Pancreas (tissue), 10 donors: ENCODE measurements at places on chromosomes 5 and 9.

GRCh38 chr9:134575103-134575900 is 66.3 kb upstream of the COL5A1 start:
- H3K27ac ChIP-seq = no peak overlapping the region
- H3K4me3 ChIP-seq = no peak overlapping the region
- H3K4me1 ChIP-seq = no peaks in the 10 kb centered on the region
- H3K27me3 ChIP-seq = no peaks in the 10 kb centered on the region

GRCh38 chr5:143054480-143054941 is 284.3 kb downstream of the ARHGAP26 start:
- peaks cover 7% of the 10 kb centered on the region for H3K4me1 ChIP-seq
- H3K27ac ChIP-seq = no peak overlapping the region
- no peaks in the 10 kb centered on the region for H3K27me3 ChIP-seq
- no peak overlapping the region for H3K4me3 ChIP-seq

GRCh38 chr5:167233507-167234220 is 1057.8 kb upstream of the WWC1 start:
- no peak for DNase-seq
- H3K27ac ChIP-seq = no peak overlapping the region
- no peaks in the 10 kb centered on the region for H3K27me3 ChIP-seq
- H3K4me3 ChIP-seq = no peak overlapping the region

GRCh38 chr5:168772316-168772961 is 193.3 kb upstream of the PANK3 start:
- no peak for DNase-seq
- no peaks in the 10 kb centered on the region for H3K27me3 ChIP-seq
- H3K4me3 ChIP-seq = no peak overlapping the region
- no peak overlapping the region for H3K27ac ChIP-seq
- H3K36me3 ChIP-seq = no peaks in the 10 kb centered on the region

- no peak overlapping the region for H3K4me3 ChIP-seq
- DNase-seq = no peak
- H3K27me3 ChIP-seq = no peaks in the 10 kb centered on the region
- H3K36me3 ChIP-seq = no peaks in the 10 kb centered on the region
- H3K27ac ChIP-seq = no peak overlapping the region
Observed at GRCh38 chr5:143026380-143026779, 256.2 kb downstream of the ARHGAP26 start.

DNA sequence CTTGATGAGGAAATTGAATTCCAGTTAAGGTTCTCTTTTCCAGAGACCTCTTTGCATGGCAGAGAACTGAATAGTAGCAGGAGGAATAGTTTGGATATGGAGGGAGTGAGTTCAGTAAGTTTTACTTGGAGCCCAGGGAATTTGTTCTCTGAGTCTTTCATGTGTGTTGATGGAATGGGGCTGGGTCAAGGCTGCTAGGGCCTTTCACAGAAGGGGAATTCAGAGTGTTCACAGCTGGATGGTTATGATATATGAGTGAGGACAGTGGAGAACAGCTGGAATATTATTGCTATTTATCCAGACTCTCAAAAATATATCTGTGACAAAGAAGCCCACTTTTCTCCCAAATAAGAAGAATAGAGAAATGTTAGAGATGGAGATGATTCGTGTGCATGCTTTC is 372.8 kb downstream of the PLK2 start:
- no peak overlapping the region for H3K27ac ChIP-seq
- no peaks in the 10 kb centered on the region for H3K27me3 ChIP-seq
- DNase-seq = no peak
- no peak overlapping the region for H3K4me3 ChIP-seq

DNA sequence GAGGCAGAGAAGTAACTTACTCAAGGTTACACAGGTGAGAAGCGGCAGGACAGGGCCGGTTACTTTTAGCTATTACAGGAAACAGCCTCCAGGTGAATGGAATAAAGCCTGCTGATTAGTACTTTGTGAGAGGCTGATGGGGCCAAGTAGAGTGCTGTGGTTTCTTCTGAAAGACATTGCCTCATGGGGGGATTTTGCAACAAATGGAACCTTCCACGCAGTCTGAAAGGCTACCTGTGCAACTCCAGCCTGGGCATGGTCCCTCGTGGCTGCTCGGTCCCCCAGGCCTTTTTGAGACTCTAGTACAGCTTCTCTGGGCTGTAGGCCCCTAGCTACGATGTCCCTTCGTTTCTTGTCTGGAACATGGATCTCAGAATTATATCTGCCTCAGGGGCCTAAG is 2.0 kb downstream of the TMEM268 start:
- no peak overlapping the region for H3K27ac ChIP-seq
- no peaks in the 10 kb centered on the region for H3K27me3 ChIP-seq
- H3K36me3 ChIP-seq = no peaks in the 10 kb centered on the region
- no peak overlapping the region for H3K4me3 ChIP-seq

DNA sequence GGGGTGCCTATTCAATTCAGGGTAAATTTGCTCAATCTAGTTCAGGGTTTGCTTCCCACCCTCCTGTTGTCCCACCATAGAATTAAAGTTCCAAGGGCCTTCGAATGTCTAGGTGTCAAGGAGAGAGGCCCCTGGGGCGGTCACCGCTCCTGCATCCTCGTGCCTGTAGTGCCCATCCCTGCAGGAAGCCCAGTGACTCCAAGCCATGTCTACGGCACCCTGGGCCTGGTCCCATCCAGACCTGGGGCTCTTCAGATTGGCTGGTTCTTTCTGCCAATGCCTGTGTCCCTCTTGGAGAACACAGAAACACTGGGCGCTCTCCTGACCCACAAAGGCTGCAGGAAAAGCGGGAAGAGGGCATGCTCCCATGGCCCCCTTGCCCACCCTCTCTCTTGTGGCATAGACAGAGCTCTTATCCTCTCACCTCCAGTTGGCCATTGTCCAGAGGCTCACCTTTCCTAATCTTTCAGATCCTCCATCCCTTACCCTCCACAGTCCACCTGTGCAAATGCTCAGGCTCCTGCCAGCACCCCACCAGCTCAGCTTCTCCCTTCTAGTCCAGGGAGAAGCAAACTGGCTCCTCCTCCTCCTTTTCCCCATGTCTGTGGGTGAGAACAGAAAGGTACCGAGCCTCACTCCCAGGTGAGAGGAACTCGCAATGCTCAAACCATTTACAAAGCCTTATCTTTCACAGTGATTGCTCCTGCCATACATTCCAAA is 253.0 kb upstream of the IRX2 start:
- no peaks in the 10 kb centered on the region for H3K36me3 ChIP-seq
- H3K27ac ChIP-seq = no peak overlapping the region
- H3K27me3 ChIP-seq = no peaks in the 10 kb centered on the region
- H3K4me3 ChIP-seq = no peak overlapping the region
- no peaks in the 10 kb centered on the region for H3K4me1 ChIP-seq

- H3K27ac ChIP-seq = no peak overlapping the region
- no peaks in the 10 kb centered on the region for H3K36me3 ChIP-seq
- DNase-seq = no peak
Observed at GRCh38 chr9:95607507-95607906, 90.7 kb upstream of the PTCH1 start.

DNA sequence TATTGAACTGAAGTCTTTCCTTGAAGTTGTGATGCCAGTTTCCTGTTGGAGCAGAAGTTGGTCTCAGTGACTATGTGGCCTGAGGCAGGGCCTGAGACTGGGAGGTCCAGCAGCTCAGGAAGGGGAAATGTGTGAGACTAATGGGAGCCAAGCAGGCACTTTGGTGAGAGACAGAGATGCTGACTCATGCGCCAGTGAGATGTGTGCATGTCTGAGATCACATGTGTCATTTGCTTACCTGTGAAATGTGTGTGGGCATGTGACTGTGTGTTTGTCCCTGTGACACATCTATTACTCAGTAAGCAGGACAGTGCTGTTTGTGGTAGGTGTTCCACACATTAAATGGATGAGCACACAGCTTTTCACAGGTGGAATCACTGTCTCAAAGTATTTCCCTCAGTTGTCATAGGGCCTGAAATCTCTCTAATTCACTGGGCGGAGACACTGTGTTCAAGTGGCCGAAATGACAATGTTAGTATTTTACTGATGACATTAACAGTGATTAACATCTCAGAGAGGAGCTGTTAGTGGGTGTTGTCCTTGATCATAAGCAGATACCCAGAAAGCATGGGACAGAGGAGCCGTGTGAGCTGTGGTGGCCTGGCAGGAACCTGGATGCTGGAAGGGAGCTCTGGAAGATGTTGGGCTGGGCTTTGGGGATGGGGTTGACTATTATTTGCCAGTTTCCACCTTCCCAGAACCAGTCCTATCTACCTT is 7.4 kb downstream of the NPR2 start:
- H3K36me3 ChIP-seq = no peaks in the 10 kb centered on the region
- no peak overlapping the region for H3K4me3 ChIP-seq
- DNase-seq = no peak
- H3K27me3 ChIP-seq = no peaks in the 10 kb centered on the region
- no peaks in the 10 kb centered on the region for H3K4me1 ChIP-seq
- H3K27ac ChIP-seq = no peak overlapping the region

- no peak overlapping the region for H3K27ac ChIP-seq
- no peak for DNase-seq
- no peaks in the 10 kb centered on the region for H3K36me3 ChIP-seq
Observed at GRCh38 chr9:93898502-93899426, 56.4 kb downstream of the BARX1 start.

DNA sequence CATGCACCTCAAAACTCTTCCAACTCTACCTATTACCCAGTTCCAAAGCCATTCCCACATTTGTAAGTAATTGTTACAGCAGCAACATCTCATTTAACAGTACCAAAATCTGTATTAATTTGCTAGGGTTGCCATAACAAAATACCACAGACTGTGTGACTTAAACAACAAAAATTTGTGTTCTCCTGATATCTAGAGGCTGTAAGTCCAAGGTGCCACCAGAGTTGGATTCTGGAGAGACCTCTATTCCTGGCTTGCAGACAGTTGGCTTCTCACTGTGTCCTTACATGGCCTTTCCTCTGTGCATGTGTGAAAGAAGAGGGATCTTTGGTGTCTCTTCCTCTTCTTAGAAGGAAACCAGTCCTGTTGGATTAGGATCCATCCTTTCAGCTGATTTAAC is 203.8 kb upstream of the PIK3R1 start:
- no peak overlapping the region for H3K4me3 ChIP-seq
- no peaks in the 10 kb centered on the region for H3K4me1 ChIP-seq
- no peak overlapping the region for H3K27ac ChIP-seq
- no peak for DNase-seq
- no peaks in the 10 kb centered on the region for H3K36me3 ChIP-seq

DNA sequence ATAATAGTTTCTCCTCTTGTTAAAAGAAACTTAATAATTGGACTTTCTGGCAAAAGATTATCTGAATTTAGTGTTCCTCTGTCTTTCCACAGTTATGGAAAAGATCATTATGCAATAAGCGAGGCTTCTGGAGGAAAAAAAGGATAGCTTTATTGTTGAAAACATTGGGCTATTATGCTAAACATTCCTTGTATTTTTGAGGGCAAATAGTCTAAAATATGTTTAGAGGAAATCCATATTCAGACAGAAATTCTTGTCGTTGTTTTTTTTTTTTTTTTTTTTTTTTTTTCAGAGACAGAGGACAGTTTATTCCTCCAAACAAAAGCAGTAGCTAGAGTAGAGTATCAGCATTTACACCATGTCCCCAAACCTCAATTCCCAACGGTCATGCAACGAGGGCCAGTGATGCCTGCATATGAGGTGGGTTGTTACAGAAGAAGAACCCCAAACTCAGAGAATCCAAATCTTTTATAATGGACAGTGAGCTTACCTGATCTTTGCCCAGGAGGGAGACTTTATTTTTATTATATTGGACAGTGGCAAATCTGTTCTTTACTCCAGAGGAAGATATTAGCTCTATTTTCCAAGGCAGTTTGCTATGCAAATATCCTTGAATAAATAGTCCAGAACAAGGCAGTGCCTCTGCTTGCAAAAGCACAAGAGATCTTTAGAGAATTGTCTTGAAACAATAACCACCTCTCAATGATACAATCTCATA is 48.4 kb upstream of the CDK5RAP2 start:
- no peak overlapping the region for H3K27ac ChIP-seq
- no peaks in the 10 kb centered on the region for H3K36me3 ChIP-seq
- H3K4me1 ChIP-seq = peaks cover 19% of the 10 kb centered on the region

- no peak for DNase-seq
- H3K4me1 ChIP-seq = no peaks in the 10 kb centered on the region
- no peak overlapping the region for H3K27ac ChIP-seq
- H3K27me3 ChIP-seq = no peaks in the 10 kb centered on the region
Observed at GRCh38 chr5:116487045-116487444, 87.6 kb downstream of the SEMA6A start.

DNA sequence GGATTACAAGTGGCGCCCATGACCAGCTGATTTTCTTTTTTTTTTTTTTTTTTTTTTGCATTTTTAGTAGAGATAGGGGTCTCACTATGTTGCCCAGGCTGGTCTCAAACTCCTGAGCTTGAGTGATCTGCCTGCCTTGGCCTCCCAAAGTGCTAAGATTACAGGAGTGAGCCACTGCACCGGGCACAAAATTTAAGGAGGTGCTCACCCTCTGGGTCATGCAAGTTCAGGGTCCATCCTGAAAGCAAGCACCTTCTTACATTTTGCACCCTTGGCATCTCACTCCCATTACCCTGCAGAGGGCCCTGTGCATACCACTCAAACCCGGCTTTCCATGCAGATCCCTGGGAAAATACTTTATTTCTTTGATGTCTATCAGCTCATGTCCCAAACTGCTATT is 95.6 kb upstream of the ADRA1B start:
- no peaks in the 10 kb centered on the region for H3K27me3 ChIP-seq
- no peaks in the 10 kb centered on the region for H3K4me1 ChIP-seq
- no peak for DNase-seq
- no peak overlapping the region for H3K4me3 ChIP-seq

DNA sequence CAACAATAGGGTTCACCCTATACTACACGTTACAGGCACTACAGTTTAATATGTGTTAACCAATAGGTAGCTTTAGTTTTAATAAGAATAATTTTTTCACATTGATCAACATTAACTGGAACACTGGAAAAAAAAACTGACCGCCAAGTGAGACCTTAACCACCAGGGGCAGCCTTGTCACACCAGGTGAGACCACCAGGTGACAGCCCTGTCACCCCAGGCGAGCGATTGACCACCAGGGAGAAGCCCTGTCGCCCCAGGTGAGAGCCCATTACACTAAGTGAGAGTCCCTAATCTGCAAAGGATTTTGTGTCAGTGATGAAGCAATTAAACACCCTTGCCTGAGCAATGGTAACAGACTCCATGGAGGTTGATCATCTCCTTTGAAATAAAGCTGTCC is 75.4 kb upstream of the SYK start:
- no peak overlapping the region for H3K4me3 ChIP-seq
- no peaks in the 10 kb centered on the region for H3K27me3 ChIP-seq
- H3K27ac ChIP-seq = no peak overlapping the region
- no peak for DNase-seq
- no peaks in the 10 kb centered on the region for H3K36me3 ChIP-seq
- no peaks in the 10 kb centered on the region for H3K4me1 ChIP-seq
